ENCODE measurements at places on chromosomes 11 and 22.

- no peak for DNase-seq
Observed at GRCh38 chr11:22878039-22878438, 17.8 kb upstream of the CCDC179 start.

GRCh38 chr11:134412203-134413042 is at the start of gene B3GAT1:
Gene B3GAT1 (minus strand): TSS chr11:134412242. CDS start chr11:134387659, 24,583 bp downstream.
- no peak for DNase-seq

DNA sequence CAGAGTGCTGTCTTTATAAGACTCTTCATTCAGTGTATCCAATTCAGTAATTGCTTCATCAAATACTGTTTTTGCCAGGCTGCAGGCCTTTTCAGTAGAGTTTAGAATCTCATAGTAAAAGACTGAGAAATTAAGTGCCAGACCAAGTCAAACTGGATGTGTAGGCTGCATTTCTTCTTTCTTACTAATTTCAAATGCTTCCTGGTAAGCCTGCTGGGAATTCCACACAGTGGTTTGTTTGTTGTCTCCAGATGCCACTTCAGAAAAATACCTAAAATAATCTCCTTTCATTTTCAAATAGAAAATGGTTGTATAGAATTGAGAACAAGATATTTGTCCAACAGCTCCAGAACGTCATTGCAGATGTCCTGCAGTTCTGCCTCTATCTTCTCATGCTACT is 34.7 kb downstream of the LDHAL6A start:
- DNase-seq = no peak

GRCh38 chr11:69003301-69003865 is 9.7 kb downstream of the MRGPRF start:
- DNase-seq = no peak

GRCh38 chr11:94845622-94846021 is 77.5 kb downstream of the AMOTL1 start:
- no peak for DNase-seq

- no peak for DNase-seq
Observed at GRCh38 chr22:19195796-19196731, 17.5 kb upstream of the SLC25A1 start.

DNA sequence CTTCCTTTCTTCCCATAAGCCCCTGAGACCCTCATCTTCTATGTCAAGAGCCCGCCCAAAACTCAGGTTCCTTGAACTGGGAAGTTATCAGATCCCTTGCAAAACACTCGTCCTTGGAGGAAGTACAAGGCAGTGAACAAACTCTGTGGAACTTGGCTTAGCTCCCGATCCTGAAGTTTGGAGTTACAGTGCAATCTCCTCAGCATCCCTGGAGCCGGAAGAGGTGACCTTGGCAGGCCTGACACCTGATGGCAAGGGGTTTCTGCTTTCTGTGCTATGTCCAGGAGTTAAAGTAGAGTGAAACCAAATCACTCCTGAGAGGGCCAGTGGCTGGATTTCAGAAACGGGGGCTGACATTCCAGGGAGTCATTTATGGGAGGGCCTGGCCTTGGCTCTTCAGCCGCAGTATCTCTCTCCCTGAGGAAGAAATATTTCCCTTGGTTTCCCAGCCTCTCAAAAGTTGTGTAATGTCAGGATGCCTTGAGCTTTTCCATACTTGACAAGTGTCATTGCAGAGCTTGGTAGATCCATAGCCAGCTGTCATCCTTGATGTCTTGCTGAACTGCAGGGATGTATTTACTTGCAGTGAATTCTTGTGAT is 1.9 kb upstream of the GRAMD1B start:
- no peak for DNase-seq

- no peak for DNase-seq
Observed at GRCh38 chr22:24962094-24962493, 9.6 kb downstream of the KIAA1671 start.
